A549 treated with GW870086 at 1 μM for 4 hours (cell line): ENCODE measurements at places on chromosomes 6 and 20. TPM values are rescaled to one million over a fixed set of nuclear protein-coding genes. Genes with fewer than 3 reads are reported as not detected.

The SLX4IP gene
- 2.0 to 3.0 TPM (median 2.4 TPM) in 5 replicates for total RNA-seq

The KCNK16 gene
- not detected in 5 replicates for total RNA-seq

The BPIFA1 gene
- total RNA-seq = not detected in 5 replicates

The KHDC1L gene
- 0.36 to 0.51 TPM (median 0.42 TPM) in 4 of 5 replicates, not detected in the other for total RNA-seq

The TCF21 gene
- 0.03 to 0.08 TPM (median 0.04 TPM) in 4 of 5 replicates, not detected in the other for total RNA-seq

The TP53TG5 gene
- not detected in 5 replicates for total RNA-seq

The UFL1 gene
- total RNA-seq = 6.4 to 10.0 TPM (median 8.9 TPM) in 5 replicates

The METTL24 gene
- not detected in 5 replicates for total RNA-seq

The KIZ gene
- total RNA-seq = 4.1 to 4.9 TPM (median 4.4 TPM) in 5 replicates

The RIMS1 gene
- 0.02 TPM in 1 of 5 replicates, not detected in the others for total RNA-seq

The PPIL6 gene
- total RNA-seq = 1.9 to 3.9 TPM (median 2.6 TPM) in 5 replicates

The TNXB gene
- 0.42 to 1.3 TPM (median 0.65 TPM) in 5 replicates for total RNA-seq

The GNRH2 gene
- total RNA-seq = 0.29 to 0.59 TPM (median 0.32 TPM) in 4 of 5 replicates, not detected in the other

The KIF25 gene
- 0.05 to 0.22 TPM in 2 of 5 replicates, not detected in the others for total RNA-seq

The CALHM4 gene
- not detected in 5 replicates for total RNA-seq

The EMILIN3 gene
- total RNA-seq = 0.34 to 0.49 TPM (median 0.39 TPM) in 5 replicates

The SCRT2 gene
- total RNA-seq = not detected in 5 replicates

The HRH3 gene
- not detected in 5 replicates for total RNA-seq

The ANGPT4 gene
- 0.06 to 0.07 TPM in 2 of 5 replicates, not detected in the others for total RNA-seq

The SULF2 gene
- total RNA-seq = 20.4 to 26.3 TPM (median 22.8 TPM) in 5 replicates

The C20orf141 gene
- total RNA-seq = 0.46 to 0.96 TPM (median 0.50 TPM) in 3 of 5 replicates, not detected in the others

The PNPLA1 gene
- total RNA-seq = not detected in 5 replicates

The TULP4 gene
- total RNA-seq = 5.9 to 7.0 TPM (median 6.8 TPM) in 5 replicates

The DEF6 gene
- total RNA-seq = 0.06 TPM in 1 of 5 replicates, not detected in the others

The SLC22A7 gene
- not detected in 5 replicates for total RNA-seq

The PTPRT gene
- not detected in 5 replicates for total RNA-seq

The CENPQ gene
- 4.7 to 7.3 TPM (median 6.5 TPM) in 5 replicates for total RNA-seq

The TM9SF4 gene
- total RNA-seq = 33.4 to 37.6 TPM (median 36.7 TPM) in 5 replicates

The KCNB1 gene
- total RNA-seq = 0.41 to 4.3 TPM (median 1.0 TPM) in 5 replicates

The BEND3 gene
- total RNA-seq = 3.3 to 3.6 TPM (median 3.4 TPM) in 5 replicates

The GSTA2 gene
- not detected in 5 replicates for total RNA-seq

The RIPOR3 gene
- total RNA-seq = 0.08 TPM in 1 of 5 replicates, not detected in the others

The ADGRF4 gene
- 11.1 to 13.6 TPM (median 12.7 TPM) in 5 replicates for total RNA-seq

The KPNA5 gene
- total RNA-seq = 0.46 to 1.9 TPM (median 1.7 TPM) in 5 replicates

The OGFR gene
- total RNA-seq = 40.7 to 46.4 TPM (median 43.3 TPM) in 5 replicates

The PRPH2 gene
- total RNA-seq = not detected in 5 replicates

The CAGE1 gene
- total RNA-seq = 0.20 TPM in 1 of 5 replicates, not detected in the others
